IPS DF 19.7 (cell line): ENCODE measurements at places on chromosomes 11 and 22.

DNA sequence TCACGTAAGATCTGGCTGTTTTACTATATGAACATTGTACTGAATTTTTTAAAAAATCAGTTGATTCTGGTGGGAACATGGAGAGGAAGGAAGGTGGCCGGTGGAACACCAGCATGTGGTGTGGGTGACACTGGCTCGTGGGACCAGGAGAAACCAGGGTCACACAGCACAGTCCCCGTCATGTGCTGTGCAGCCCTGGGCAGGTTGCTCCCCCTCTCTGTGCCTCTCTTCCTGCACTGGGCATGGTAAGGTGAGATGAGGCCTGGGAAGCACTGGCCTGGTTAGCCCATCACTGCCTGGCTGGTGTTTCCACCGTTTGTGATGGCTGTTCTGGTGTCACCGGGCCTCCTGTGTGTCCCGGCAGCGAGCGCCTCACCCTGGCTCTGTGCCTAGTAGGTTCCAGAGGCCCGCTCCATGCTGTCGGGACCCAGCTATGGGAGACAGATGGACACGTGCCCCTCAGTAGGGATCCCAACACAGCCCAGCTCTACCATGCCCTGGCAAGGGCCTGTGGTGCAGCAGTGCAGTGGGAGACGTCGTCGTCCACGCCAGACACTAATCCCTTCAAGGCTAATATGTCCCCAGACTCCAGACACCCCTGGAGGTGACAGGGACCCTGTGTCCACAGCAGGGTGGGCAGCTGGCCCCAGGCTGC lies 88.2 kb upstream of the LINC01488 start:
- DNase-seq = no peak

DNA sequence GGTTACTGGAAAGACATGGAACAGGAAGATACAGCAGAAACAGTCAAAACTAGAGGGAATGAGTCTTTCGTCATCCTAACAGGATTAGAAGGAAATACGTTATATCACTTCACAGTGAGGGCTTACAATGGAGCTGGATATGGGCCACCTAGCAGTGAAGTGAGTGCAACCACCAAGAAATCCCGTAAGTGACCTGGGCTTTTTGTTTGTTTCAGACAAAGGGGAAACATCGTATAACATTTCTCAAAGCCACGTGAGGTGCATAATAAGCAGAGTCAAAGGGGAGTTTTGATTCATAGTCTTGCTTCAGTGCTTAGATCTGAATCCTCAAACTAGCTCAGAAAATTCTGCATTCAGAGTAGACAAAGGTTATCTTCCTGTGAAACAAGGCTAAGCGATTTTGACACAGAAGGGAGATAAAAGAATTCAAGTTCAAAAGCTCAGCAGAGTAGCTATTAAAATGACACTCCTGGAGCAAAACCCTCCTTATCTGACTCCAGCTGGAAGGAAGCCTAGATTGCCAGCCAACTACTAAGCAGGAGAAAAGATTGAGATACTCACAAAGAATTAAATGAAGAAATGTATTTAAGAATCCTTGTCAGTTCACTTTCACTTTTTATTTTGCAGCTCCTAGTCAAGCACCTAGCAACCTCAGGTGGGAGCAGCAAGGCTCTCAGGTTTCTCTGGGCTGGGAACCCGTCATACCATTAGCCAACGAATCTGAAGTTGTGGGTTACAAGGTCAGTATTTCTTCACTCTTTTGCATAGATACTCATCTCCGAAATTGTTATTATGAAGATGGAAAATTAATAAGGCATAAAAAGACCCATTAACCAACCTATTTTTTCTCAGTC lies 346.4 kb upstream of the ARHGAP42 start:
- no peak for DNase-seq

DNA sequence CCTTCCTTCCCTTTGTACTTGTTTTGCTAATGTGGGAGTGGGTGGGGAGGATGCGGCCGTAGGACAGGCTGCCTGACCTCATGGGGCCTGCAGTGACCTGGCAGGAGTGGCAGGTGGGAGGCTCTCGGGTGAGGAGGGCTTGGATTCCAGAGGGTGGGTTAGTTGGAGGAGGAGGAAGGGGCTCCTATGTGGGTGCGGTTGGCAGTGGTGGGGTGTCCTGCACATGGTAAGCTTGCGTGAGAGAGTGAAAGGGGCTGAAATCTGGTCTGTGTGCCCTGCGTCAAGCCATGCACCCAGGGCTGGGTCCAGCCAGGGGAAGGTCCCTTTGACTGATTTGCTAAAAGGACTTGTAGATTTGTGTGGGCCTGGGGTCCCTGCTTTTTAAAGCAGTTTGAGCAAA lies 90.7 kb upstream of the OR4B1 start:
- no peak for DNase-seq

GRCh38 chr22:32185821-32186220 lies 19.1 kb downstream of the RFPL2 start:
- no peak for DNase-seq

DNA sequence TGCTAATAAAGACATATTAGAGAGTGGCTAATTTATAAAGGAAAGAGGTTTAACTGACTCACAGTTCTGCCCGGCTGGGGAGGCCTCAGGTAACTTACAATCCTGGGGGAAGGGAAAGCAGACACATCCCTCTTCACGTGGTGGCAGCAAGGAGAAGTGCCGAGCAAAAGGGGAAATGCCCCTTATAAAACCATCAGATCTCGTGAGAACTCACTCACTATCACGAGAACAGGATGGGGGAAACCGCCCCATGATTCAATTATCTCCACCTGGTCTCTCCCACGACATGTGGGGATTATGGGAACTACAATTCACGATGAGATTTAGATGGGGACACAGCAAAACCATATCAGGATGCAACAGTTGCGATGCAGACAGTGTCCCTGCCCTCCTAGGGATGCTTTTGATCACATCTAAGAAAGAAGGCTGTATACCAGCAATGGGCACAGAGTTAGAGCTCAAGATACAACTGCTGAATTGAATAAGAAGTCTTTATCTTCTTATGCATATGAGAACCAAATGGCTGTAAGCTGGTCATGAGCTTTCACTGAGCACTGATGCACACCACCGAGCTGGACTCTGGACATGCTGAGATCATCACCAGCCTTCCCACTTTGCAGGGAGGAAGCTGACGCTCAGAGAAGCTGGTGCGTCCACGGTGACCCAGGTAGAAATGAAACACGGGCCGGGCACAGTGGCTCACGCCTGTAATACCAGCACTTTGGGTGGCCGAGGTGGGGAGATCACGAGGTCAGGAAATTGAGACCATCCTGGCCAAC lies 255.2 kb downstream of the MN1 start:
- no peak for DNase-seq

DNA sequence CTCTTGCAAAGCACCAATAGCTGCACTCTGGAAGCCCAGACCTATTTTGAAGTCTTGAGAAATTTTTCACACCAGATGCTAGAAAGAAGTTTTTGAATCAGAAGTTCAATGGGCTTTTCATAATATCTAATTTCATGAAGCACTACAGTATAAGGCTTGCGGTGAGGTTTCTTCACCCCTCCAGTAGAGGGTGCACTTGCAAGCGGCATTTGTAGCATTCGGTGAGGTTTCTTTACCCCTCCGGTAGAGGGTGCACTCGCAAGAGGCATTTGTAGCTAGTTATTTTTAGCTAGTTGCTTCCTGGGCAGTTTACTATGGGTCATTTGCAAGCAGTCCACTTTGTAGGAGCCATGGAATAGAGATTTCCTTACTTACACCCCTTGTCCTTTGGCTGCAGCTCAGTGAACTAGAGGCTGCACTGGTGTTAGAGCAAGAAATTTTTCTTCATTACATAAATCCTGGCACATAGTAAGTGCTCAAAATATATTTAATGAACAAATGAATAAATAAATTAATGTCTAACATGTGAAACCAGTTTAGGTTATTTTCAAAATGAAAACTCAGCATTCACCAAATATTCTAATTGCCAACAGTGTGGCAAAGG lies 7.8 kb upstream of the NOX4 start:
- peak; percentile 5 for DNase-seq

DNA sequence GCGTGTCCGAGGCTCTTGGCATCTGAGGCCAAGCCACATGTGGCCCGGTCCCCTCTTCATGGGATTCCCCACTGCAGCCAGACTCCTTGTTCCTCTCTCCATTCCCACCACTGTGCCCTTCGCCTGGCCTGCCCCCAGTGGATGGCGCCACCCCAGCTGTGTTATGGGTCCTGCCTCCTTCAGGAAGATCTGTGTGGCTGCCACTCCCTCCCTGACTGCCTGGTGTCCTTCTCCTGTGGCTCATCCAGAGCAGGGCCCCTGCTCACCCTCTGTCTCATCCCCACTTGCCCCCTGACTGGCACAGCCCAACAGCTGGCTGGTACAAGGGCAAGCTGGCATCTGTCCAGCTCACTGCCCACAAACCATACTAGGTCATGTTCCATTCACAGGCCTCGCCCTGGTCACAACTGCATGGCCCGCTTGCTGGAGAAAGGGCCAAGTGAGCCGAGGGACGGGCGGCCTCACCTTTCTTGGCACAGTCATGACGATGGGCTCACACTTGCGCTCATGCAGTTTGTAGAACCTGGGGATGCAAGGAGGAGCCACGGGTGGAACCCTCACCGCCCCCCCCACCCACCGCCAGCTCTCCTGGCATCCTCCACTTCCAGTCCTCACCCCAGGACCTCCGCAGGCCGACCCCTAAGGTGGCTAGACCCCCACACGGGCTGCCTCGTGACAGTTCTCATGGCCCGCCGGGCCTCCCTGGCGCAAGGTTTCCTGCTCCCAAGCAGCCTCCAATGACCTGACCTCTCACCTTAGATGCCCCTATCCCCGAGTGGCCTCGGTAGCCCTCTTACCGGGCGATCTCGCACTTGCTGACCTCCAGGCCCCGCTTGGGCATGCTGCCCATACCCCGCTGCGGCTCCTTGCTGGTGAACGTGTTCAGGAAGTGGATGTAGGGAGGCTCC lies 2.1 kb upstream of the PTPRCAP start:
- no peak for DNase-seq

GRCh38 chr11:11441516-11441915 lies 88.5 kb upstream of the CSNK2A3 start:
- no peak for DNase-seq

GRCh38 chr11:117815262-117815803 lies 9.2 kb downstream of the FXYD2 start:
- DNase-seq = no peak

DNA sequence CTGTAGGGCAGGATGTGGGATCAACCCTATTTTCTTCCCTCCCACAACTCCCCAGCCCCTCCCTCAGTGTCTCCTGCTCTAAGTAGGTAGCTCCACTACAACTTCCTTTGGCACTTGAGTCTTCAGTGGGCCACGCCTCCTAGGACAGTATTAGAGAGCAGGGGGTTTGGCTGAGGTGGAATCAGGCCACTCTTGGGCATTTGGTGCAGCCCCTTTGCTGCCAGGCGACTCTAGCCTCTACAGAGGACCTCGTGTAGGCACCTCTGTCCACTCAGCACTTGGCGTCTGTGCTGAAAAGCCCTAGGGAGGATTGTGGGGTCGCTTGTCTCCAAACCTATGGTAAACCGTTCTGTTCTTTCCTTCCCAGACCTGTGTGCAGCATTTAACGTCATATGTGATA lies 2.7 kb downstream of the FADD start:
- no peak for DNase-seq

DNA sequence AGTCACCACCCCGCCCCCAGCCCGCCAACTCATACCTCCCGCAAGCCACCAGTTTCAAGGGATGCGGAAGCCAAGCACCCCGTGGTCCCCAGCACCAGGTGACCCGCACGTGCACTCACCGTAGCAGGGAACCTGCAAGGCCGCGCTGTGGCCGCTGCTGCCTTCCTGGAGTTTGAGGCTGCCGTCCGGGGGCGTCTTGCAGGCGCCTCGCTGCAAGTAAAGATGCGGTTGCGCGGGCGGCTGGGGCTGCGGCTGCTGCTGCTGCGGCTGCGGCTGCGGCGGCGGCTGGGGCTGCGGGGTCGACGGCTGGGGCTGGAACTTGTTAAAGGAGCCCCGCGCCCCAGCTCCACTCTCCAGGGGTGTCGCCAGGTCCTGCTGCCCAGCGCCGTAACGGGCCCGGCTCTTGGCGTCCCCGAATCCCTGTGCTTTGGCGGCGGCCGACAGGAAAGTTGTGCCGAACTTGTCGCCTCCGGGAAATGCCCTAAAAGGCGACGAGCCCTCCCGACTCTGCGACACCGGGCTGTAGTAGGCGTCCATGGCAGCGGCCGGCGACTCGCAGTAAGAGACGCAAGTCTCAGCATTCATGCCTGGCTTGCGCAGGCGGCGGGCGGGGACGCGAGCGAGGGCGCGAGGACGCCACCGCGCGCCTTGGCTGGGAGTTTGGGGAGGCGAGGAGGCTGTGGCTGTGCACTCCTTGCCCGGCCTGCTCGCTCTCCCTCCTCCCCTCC lies at the start of gene ALX4:
TSS of gene ALX4 (minus strand) at position 662 of the 728 bp plus-strand sequence. CDS start at position 585, 77 bp downstream.
- DNase-seq = no peak

DNA sequence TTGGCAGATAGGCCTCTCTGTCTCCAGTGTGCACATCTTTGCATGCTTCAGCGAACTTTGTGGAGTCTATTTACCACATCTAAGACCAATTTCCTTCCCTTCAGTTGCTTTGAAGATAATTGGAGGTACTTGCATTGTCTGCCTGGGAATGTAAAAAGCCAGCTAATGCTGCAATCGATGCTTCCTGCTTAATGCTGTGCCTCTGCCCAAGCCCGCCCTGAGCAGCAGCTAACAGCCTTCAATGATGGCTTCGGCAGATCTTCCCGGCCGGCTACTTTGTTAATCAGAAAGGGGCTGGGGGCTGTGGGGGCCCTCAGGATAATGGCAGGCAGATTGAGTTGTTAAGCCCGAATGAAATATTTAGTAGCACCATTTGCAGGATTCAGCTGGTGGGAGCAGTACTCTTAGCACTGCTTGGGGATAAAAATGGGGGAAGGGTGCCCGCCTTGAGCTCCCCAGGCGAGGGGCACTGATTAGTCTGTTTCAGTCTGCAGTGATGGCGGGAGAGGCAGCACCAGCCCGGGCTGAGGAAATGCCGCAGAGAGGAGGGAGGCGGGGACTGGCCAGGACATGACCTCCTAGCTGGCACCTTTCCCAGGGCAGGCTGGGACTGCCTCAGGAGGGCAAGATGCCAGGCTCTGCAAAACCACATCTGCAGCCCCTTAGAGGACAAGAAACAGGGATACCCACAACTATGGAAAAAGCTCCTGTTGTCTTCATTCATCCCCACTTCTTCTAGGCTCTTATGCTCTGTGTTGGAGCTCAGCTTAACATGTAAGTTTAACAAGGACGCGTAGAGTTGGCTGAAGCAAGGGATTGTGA lies 460.0 kb downstream of the BUD13 start:
- DNase-seq = no peak

GRCh38 chr22:46916886-46917770 lies 154.7 kb downstream of the TBC1D22A start:
- no peak for DNase-seq

GRCh38 chr11:41308286-41308685 lies 151.2 kb downstream of the LRRC4C start:
- no peak for DNase-seq

DNA sequence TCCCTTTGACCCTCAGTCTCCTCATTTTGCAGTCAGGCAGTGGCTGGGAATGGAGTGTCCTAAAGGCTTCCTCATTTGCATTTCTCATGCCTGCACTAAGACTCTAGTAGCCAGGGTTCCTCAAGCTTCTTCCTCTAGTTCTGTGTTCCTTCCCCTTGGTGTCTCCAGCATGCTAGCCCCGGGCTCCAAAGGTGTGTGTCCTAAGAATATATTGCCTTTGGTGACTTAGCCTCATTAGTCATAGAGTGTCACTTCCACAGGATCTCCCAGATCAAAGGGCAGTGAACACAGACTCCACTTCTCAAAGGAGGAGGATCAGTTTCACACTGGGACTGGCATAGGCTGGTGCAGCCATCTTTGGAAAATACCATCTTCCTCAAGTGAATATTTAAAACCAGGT lies 21.4 kb upstream of the ACER3 start:
- no peak for DNase-seq

GRCh38 chr11:11709447-11710239 lies 87.8 kb upstream of the GALNT18 start:
- no peak for DNase-seq

- no peak for DNase-seq
These were observed 1.9 kb downstream of the TSGA10IP start for GRCh38 chr11:65947133-65947532.
